NCI-H1105 treated with DMSO at 0.1 percent for 48 hours (cell line): ENCODE measurements at places on chromosomes 5 and 9.

DNA sequence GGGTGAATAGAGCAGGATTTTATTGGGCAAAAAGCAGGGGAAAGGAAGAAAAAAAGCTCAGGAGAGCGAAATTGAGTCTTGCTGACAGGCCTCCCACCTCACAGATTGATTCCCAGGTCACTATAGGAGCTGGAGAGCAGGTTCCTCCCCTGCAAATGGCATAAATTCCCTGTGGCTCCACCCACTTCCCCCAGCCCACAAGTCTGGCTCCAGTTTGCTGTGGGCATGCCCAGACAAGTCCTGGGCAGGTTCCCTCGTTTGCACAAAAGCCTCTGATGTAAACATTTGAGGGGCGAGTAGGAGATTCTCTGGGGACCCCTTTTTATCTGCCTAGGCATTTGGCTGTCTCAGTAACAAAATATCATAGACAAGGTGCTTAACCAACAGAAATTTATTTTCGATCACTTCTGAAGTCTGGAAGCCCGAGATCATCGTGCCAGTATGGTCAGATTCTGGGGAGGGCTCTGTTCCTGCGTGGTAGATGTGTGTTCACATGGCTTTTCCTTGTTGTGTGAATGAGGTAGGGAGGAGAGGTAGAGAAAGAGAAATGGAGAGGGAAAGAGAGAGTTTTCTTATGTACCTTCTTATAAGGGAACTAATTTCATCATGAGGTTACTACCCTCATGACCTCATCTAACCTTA is 614.5 kb downstream of the MAT2B start:
- DNase-seq, result no peak

GRCh38 chr9:135998016-135998380 is 36.8 kb upstream of the UBAC1 start:
- DNase-seq, result no peak

DNA sequence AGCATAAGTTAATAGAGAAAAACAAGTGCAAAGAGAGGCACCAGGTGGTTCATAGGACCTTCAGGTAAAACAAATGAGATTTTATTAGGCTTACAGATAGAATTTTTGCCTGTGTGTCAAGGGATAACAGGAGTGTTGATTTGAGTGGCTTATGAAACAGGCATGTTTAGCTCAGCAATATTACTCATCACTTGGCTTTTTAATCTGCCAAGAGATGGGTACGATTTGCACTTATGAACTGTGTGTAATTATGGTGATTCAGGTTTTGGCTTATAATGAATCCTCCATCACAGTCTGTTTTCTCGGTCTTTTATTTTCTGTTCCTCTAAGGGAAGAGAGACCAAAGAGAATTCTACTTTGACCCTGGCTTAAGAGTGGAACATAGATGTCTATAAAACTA is 199.3 kb downstream of the DMRTA1 start:
- DNase-seq, result no peak

DNA sequence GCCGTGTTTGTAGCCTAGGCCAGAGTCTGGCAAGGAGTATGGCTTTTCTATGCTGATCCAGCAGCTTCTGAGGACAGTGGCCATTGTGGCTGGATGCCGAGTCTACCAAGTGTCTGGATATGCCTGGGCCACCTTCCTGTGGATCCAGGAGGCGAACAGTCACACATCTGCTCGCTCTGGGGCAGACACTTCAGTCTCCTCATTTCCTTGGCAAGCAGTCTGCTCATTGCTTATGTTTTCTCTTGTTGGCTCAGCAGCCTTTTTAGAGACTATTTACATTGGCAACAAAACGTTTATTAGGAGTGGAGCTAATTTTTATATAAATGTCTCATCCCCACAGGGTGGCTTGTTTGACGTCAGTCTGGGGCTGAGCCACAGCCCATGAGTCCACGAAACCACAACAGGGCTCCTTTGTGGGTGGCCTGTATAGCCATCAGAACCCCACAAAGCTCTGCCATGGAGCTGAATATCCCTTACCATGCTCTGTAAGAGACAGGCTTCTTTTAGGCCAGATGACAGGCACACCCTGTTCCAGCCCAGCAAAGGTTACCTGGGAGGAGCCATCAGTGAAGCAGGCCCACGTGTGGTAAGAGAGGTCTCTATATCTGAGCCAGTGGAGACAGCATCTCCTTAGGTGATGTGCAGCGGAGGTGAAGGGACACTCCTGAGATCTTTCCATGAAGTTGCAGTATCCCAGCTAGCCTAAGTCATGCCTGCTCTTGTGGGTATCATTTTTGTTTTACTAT is 221.7 kb downstream of the DIRAS2 start:
- peak; percentile 54 for DNase-seq

- DNase-seq, result no peak
Observed at GRCh38 chr5:34035756-34036155, 7.3 kb downstream of the C1QTNF3 start.

DNA sequence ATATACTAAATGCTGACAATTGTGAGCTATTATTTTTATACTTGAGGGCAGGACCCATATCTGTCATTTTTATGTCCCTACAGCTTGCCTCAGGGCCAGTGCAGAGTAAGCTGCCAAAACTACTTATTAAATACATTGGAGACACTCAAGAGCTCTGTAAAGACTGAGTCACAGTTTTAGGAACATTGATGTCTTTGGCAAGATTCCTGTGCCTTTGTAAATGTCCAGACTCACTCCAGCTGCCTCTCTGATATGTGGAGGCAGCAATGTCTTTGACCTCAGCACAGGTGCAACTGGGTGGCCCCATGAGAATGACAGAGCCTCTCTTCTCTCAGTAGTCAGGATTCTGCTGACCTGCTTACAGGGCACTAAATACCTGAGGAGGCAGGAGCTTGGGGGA is 363.2 kb downstream of the OSTF1 start:
- DNase-seq, result peak; percentile 50

GRCh38 chr9:37007295-37007694 is 26.8 kb downstream of the PAX5 start:
- DNase-seq, result no peak

DNA sequence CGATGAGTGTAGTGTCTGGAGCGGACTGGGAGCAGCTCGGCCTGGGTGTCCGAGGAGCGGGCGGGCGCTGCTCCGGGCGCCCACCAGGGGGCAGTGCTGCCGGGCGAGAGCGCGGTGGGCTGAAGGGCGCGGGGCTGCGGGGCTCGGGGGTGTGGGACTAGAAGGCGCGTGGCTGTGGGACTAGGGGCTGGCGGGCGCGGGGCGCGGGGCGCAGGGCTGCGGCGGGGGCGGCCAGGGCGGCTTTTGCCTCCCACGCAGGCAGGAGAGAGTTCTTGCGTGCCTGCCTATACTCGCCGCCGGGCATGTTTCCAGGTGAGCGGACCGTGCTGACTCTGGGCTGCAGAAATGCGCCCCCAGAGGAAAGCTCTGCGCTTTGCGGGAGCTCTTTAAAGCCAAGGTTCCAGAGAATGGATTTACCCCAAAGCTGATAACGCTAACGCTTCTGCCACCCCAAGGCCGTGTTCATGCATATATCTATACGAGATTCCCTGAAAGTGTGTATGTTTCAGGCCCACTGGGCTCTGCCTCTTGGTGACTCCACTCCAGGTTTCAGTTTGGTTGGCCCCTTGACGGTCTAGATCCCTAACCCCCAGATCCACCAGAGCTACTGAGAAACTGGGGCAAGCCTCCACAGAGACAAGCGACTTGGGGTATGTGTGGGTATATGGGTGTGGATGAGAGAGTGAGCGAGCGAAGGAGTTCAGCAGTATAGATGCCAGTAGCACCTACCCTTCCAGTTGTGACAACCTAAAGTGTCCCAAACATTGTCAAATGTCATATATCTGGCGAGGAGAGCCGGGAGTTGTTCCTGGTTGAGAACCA is 56.2 kb downstream of the ACER2 start:
- peak; percentile 42 for DNase-seq

- DNase-seq, result no peak
Observed at GRCh38 chr9:136209232-136209631, 4.3 kb upstream of the LHX3 start.

DNA sequence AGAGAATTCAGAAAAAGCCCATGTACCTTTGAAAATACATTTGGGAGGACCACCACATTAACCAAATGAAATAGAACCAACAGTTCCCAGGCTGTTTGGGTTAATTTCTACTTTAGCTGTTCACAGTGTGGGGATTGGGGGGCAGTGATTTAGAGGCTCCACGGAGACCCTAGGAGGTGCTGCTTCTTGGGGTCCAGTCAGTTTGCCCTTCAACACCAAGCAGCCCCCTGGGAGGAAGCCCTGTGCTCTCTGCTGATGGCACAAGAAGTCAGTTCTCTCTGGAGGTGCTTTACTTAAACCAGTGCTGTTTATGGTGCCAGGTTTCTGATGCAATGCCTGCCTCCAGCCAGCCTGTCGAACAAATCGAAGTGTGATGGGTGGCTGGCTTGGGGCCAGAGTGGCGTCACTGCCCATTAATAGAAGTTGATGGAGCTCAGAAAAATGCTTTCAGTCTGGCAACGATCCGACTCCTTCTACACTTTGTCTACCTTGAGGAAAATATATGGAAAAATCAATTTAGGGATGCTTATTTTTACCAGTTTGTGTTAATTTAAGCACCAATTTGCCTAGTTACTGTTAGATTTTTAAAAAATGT is 134.0 kb downstream of the SNX18 start:
- peak; percentile 81 for DNase-seq

GRCh38 chr9:102922526-102922925 is 72.6 kb upstream of the CYLC2 start:
- no peak for DNase-seq

DNA sequence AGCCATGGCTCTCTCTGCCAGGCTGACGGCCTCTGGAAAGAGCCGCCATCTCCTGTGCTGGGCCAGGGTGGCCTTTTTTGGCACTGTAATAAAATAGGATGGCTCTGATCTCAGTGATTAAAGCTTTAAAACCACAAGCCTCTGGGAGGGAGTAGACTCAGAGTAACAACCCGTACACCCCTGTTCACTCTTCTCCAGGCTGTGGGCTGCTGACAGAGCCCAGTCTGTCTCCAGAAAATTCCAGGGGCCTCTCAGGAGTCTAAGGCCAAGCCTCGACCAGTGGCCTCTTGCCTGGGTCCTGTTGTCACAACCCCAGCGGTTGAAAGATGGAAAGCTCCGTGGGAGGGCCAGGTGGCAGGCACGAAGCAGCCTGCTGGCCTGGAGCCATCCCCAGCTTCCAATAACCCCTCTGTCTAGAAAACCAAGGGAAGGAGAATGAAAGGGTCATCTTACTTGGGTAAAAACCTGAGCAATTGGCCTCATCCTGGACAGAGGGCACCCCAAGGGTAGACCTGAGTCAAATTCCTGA is 286.7 kb upstream of the ZNF462 start:
- no peak for DNase-seq

DNA sequence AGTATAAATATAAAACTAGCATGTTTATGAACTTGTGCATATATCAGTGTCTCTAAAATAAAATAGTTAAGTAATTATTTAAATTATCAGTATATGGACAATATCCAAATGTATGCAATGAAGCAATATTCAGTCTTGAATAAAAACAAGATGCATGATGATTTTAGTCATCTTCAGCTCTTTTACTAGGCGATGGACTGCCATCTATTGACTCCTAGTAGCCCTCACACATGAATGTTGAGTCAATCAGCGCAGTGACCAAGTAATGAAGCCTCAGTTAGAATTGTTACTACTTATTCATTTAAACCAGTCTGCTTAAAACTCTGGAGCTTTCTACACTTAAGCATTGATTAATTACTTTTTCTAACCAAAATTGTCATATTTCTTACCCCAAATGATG is 92.9 kb upstream of the GRHPR start:
- DNase-seq, result peak; percentile 21

DNA sequence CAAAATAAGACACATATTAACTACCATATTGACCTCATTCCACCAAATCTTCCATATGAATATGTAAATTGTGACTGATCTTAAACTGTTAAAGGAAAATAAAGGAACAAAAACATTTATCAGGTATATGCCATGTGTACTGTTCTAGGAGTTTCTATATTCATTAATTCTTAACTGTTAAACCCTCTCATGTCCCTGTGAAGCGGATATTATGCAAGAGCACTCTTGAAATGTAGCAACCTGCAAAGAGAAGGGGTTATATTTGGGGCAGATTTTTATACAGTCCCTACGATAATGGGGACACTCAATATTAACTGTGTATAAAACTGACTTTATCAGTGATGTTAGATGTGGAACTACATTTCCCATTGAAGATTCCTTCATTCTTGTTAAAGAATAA is 184.9 kb upstream of the OR13F1 start:
- DNase-seq, result no peak

DNA sequence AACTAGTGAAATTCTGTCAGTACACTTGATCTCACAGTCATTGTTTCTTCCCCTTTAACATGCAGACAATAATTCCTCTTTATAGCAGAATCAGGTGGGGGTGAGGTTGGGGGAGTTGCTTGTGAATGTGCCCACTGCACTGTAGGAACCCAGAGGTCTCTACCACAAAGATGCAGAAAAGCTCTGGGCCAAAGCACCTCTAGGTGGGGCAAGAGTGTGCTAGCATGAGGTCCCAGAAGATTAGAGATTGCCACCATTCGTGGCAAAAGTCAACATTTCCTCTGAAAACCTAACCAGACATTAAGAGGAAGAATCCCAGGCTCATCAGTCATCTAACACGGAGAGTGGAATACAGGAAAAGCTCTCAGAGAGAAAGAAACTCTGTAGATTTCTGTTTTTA is 74.5 kb downstream of the PTCD2 start:
- no peak for DNase-seq

DNA sequence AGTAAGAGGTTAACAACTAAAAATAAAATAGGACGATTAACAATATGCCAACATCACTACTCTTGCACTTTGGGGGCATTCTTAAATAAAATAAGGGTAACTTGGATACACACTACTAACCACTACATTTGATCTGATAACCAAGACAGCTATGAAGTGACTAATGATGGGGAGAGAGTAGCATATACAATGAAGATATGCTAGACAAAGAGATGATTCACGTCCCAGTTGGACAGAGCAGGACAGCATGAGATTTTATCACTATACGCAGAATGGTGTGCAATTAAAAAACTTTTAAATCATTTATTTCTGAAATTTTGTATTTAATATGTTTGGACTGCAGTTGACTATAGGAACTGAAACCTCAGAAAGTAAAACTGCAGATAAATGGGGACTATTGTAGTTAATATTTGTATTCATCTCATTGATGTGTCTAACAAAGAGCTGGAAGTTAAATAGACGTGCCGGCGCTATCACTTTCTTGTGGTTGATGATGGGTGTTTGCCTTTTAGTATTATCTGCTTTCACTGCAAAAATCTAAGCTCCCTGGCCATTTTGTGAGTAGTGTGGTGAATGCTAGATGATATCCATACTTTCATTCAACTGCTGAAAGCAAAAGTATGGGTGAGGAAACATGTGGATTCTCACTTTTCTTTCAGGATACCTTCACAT is 18.7 kb downstream of the GIN1 start:
- DNase-seq, result no peak
